ENCODE measurements at places on chromosomes 5 and 9.

DNA sequence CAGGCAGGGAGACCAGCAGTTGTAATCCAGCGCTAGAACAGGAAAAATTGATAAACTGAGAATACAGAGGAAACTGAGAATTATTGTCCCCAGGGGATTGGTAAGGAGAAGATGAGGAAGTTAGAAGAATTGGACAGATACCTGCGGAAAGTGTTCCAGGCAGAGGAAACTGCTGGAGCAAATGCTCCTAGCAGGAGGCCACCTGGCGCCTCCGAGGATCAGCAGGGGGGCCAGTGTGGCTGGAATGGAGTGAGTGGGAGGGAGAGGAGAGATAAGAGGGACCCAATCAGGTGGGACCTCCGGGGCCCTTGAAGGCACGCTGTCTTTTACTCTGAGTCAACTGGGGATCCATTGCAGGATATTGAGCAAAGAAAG, 695 bp upstream of the ANXA6 start:
- DNase-seq: no peak

DNA sequence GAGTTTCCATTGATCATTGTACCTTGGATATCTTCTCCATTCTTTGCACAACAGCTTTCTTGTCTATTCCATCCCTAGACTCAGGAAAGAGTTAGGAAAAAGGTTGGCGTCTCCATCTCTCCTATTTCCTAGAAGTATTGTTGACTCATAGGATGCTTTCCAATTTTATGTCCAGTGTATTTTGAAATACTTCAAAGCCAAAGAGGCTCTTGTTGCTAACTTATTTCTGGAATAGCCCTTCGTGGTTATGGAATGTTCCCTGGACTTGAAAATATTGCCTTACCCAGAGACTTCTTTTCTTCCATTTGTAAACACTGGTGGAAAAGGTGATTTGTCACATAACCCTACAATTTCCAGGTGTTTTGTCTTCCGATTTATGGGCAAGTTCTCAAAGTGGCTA, 402.3 kb upstream of the ZNF608 start:
- DNase-seq: no peak

DNA sequence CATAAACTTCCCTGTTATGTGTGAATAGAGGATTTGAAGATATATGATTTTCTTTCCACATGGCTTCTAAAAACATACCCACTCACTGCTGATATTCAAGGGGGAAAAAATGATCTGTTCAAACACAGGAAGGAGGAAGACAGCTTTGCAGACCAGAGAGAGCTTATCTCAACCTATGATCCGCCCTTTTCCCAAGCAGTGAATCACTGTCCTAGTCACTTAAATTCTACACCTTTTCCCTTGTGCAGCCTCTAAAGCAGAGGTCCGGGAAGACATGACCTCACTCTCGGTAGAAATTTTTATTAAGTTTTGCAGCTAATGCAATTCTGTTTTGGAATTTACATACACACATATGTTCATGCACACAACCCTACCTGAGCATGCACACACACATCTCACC, 197.2 kb downstream of the DIRAS2 start:
- DNase-seq: no peak

DNA sequence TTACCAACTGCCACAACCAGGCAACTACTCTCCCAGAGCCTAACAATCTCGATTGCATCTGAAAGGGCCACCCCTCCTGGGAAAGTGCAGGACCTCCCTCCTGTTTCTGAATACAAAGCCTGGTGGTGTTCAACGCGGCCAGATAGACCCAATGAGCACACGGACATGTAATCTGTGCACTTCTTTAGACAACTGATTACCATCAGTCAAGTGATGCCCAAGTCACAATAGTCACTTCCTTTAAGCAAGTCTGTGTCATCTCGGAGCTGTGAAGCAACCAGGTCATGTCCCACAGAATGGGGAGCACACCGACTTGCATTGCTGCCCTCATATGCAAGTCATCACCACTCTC, 739 bp downstream of the C9orf72 start:
- DNase-seq: no peak

DNA sequence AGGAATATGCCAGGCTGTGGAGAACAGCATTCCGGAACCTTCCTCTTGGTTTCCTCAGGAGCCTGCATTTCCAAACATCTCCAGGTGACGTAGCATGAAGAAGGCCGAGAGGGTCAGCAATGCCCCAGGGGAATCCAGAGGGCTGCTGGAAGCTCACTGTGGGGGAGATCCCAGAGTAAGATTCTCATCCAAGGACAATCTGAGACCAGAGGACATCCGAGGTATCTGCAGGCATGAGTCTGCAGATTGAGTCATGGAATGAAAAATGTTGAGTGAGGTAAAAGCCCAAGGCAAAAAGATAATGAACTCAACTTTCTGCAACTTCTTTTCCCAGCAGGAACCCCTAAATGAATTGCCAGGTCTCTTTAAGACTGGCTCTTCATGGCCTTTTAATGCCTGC, 73.5 kb downstream of the KIF4B start:
- DNase-seq: no peak

DNA sequence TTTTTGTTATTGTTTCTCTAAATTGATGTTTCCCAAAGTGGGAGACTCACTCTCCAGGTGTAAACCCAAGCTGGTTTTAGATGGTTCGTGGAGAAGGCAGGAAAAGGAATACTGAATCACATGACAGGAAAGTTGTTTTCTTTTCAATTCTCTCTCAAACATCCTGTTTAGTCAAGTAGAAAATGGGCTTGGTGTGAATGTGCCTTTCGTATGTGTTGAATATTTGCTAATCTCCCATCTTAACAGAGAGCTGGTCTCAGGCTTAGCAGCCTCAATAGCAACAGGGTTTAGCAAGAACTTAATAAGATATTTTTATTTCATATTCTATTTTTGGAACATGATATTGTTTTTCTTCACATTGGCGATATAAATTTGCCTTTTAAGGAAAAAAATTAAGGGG, 119.7 kb downstream of the INSYN2B start:
- DNase-seq: no peak

DNA sequence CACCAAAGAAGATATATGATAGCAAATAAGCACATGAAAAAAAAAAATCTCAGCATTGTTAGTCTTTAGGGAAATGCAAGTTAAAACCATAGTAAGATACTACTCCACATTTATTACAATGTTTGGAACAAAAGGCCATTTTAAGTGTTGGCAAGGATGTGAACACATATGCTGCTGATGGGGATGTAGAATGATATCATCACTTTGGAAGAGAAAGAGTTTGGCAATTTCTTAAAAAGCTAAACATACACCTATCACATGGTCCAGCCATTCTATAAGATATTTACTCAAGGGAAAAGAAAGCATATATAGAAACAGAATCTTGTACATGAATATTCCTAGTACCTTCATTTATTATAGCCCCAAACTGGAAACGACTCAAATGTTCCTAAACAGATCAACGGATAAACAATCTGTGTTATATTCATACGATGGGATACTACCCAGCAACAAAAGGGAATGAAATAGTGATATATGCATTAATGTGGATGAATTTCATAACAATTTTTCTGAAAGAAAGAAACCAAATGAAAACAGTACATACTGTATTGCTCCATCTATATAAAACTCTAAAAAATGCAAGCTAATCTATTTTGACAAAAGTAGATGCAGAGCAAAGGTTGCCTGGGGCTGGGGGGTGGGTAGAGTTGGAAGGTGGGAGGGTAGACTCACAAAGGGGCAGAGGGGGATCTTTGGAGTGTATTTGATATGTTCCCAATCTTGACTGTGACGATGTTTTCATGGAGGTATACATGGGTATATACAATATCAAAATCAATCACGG, 45.7 kb upstream of the SMAD5 start:
- DNase-seq: no peak

DNA sequence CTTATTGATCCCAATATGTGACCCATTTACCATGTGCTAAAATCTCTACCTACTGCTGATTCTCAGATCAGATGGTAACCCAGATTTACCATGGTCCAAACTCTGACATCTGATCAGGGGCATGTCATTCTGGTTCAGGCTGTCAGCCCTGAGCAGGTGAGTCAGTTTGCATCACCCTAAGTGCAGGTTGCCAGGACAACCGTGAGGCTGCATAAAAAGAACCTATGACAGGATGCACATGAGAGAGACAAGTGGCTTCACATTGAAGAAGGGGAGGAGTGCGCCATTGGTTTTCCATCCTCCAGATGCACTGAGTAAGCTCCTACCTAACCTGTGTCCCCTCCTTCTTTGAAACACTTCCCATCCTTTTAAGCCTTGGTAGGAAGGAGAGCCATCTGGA, 801 bp upstream of the PRSS3 start:
- no peak for DNase-seq

GRCh38 chr5:172077664-172078425, 71.4 kb upstream of the FBXW11 start:
- DNase-seq: no peak

- no peak for DNase-seq
Measured at GRCh38 chr9:110975969-110976368, 62.3 kb downstream of the LPAR1 start.

DNA sequence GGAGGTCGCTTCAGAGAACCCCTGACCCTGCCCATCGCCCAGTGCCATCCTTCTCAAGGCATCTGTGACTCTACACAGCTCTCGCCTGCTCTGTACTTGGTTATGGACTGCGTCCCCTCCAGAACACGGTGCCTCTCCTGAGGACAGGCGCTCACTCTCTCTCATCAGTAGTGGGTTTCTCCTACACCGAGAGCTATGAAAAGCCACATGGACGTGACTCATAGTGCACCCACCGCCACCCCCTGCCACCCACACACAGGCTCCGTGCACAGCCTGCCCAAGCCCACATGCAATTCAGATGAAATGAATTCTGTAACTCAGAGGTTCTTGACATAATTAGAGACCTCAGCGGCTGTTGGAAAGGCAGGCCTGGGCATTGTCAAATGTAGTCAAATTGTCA, 13.9 kb downstream of the GTF3C5 start:
- DNase-seq: no peak

DNA sequence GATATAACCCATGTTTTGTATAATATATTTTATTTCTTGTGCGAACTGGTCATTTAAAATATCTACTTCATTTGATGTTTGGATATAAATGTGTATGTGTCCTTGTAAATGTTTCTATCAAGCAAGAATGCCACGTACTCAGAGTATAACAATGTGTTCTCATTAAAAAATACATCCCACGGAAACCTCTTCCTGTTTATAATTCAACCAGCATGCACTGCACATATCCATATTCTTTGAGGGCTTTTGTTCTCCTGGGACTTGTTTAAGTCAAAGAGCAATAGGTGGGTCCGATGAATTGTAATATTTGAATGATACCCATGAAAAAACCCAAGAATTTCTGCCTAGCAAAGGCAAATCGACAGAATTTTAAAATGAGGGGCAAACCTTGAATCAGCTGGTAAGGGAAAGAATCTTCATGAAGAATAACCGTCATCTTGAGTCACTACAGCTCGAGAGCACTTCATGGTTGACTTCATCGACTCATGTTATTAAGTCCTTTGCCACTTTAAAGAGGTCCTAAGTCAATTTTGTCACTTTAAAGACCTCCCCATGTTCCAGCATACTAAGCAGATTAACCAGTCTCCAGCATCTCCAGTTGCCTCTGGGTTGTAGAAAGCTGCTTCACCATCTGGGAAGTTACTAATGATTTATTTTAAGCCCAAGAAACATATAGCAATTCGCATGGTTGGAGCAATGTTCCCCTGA, 80.6 kb downstream of the NPR3 start:
- DNase-seq: no peak

DNA sequence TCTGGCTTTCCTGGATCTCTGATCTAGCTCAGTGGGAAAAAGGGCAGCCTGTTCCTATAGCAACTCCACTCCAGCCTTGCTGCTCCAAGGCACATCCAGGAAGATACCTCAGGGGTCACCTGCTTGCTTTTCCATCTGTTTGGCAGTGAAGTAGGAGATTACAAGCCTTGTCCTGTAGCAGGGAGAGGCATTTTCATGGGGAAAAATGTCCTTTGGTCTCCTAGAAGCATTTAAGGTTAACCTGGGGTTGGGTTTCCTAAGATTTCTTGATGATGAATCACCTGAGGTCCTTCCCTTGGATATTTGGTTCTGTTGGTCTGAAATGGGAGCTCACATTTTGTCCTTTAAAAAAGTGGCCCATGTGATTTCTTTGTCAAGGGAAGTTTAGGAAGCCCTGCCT, 1.5 kb upstream of the TMEM174 start:
- no peak for DNase-seq

DNA sequence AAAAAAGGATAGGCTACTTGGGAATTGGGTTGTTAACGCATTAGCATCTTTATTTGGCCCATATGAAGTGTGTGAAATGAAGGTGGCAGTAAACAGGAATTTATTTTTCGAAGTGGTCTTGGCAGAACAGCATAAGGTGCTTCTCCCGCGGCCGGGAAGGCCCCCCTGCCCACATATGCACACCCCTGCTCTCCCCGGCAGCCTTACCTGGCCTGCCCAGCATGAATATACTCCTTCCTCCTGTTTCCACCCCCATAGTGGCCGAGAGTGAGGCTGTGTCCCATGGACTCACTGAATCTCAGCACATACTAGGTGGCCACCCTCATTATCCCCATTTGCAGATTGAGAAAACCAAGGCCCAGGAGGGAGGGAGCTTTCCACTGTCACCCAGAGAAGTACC, 54.0 kb upstream of the OLFM1 start:
- DNase-seq: no peak

DNA sequence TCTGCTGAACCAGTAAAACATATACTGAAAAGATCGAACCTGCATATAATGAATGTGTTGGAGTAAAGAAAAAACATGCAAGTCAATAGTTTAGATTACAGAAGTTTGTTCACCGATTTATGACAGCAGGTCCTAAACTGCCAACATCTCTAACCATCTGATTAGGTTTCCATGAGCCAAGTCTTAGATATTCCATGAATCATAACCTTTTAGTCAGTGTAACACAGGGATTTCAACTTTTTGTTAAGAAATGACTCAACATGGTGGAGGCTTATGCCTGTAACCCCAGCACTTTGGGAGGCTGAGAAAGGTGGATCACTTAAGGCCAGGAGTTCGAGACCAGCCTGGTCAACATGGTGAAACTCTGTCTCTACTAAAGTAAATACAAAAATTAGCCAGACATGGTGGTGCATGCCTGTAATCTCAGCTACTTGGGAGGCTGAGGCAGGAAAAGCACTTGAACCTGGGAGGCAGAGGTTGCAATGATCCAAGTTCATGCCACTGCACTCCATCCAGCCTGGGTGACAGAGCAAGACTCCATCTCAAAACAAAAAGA, 38.7 kb downstream of the APC start:
- no peak for DNase-seq

GRCh38 chr5:15074651-15075050, 203.1 kb upstream of the ANKH start:
- no peak for DNase-seq

GRCh38 chr9:133855802-133856521, 117.8 kb upstream of the SARDH start:
- DNase-seq: no peak

- no peak for DNase-seq
Measured at GRCh38 chr9:90838581-90839154, 37.0 kb downstream of the SYK start.

GRCh38 chr5:136337039-136337625, 28.2 kb downstream of the TRPC7 start:
- no peak for DNase-seq

- DNase-seq: no peak
Measured at GRCh38 chr5:166497496-166498104, 1793.8 kb upstream of the WWC1 start.

All from stimulated activated CD4-positive, alpha-beta T cell treated with anti-CD3 and anti-CD28 coated beads, Interleukin-4, amount 100 ng/mL, for 1 hour (primary cell).